GM23338 (cell line): ENCODE measurements at places on chromosomes 16 and 17.
A peak's percentile ranks its signal among the peaks of the same experiment; 100 is the strongest.

DNA sequence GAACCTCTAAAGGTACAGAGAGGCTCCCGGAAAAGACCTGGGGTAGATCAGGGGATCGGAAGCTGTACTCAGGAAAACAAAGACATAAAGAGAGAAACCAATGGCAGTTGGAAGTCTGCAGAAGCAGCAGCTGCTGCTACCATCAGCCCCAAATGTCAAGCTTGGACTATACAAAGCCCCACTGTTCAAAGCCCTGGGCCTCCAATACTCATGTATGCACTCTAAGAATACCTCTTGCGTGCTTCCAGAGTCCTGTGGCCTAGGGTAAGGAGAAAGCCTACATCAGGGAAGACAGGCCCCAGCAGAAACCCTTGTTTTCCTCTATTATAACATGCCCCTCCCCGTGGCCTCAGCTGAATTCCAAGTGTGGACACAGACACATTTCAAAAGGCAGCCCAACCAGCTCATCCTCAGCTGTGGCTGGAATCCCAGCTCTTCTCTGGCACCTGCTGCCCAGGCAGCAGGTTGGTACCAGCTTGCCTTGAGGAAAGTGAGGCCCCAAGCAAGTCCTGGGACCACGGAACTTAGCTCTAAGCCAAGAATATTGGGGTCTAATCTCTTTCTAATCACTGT, 19.3 kb upstream of the MTMR4 start:
- no peak for DNase-seq

DNA sequence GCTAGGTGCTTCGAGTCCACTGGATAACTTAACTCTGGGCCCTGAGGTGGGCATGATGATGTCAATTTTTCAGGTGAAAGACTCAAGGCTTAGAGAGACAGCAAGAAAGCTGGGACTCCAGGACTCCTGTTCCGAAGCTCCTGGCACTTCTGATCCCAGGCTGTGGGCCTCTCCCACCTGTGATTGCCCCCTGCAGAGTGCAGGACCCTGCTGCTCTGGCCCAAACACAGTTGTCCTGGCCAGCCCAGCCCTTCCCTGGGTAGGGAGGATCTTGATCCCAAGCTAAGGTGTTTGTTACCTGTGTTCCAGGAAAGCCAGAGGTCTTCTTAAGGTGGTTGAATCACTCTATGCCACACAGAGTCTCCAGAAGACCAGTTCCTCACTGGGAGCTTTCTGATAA, 3.1 kb downstream of the CHST5 start:
- DNase-seq: no peak

DNA sequence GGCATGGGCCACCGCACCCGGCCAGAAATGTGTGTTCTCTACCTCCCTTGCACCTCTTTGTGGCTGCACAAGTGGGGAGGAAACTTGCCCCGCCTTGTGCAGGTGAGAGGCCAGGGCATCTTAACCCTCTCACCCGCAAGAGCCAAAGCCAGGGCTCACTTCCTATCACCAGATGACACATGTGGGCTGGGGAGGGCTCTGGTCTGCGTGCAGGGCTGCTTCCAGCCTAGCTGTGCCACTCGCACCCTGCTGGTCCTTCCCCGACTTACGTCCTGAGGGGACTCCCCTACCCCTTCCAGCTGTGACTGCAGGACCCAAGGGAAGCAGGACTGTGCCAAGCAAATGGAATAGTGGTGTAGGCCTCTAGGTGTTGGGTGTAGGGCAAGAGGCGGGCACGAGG, 6.9 kb downstream of the MIEF2 start:
- DNase-seq: peak; percentile 45

- DNase-seq: peak; percentile 30
Observed at GRCh38 chr17:61155590-61156237, 243.9 kb upstream of the TBX2 start.

GRCh38 chr17:7882068-7882467, 6.5 kb upstream of the CHD3 start:
- DNase-seq: no peak

- no peak for DNase-seq
Observed at GRCh38 chr16:88370365-88370764, 12.4 kb upstream of the ZNF469 start.

GRCh38 chr16:79728048-79728922, 127.7 kb upstream of the MAF start:
- DNase-seq: no peak

- no peak for DNase-seq
Observed at GRCh38 chr17:7282752-7283321, 1.3 kb downstream of the SLC2A4 start.

DNA sequence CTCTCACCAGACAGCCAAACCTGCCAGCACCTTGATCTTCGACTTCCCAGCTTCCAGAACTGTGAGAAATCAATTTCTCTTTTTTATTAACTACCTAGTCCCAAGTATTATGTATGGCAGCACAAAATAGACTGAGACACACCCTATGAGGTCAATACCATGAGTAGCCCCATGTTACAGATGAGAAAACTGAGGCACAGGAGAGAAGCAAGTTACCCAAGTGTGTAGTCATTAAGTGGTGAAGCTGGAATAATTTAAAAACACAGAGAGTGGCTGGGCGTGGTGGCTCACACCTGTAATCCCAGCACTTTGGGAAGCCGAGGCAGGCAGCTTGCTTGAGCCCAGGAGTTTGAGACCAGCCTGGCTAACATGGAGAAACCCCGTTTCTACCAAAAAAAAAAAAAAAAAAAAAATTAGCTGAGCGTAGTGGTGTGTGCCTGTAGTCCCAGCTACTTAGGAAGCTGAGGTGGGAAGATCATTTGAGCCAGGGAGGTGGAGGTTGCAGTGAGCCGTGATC, 4.9 kb downstream of the NQO1 start:
- no peak for DNase-seq

DNA sequence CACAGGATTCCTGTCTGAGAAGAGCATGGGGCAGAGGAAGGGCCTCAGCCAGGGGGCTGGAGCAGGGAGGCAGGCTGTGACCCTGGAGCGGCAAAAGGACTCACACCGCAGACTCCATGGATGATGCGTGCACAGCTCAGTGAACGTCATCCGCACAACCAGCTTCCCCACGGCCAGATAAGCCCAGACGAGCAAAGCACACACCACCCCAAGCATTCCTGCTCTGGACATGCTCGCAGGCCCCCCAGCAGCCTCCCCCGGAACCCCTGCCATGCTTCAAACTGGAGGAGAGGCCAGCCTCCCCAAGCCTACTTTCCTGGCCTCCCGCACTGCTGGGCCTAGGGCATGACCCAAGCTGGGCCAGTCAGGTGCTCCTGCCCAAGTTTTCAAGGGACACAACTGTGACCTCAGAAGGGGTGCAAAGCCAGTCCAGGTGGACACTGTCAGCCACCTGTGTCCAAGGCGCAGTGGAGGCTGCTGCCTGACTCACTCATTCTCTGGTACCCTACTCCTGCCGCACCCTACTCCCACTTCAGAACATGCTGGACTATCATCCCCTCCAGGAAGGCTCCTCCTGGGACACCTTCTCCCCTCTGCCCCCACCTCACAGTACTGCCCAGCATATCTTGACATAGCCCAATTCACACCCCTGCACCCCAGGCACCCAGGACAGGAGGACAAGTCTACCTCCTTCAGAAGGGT, 4.8 kb downstream of the BCAR1 start:
- no peak for DNase-seq

DNA sequence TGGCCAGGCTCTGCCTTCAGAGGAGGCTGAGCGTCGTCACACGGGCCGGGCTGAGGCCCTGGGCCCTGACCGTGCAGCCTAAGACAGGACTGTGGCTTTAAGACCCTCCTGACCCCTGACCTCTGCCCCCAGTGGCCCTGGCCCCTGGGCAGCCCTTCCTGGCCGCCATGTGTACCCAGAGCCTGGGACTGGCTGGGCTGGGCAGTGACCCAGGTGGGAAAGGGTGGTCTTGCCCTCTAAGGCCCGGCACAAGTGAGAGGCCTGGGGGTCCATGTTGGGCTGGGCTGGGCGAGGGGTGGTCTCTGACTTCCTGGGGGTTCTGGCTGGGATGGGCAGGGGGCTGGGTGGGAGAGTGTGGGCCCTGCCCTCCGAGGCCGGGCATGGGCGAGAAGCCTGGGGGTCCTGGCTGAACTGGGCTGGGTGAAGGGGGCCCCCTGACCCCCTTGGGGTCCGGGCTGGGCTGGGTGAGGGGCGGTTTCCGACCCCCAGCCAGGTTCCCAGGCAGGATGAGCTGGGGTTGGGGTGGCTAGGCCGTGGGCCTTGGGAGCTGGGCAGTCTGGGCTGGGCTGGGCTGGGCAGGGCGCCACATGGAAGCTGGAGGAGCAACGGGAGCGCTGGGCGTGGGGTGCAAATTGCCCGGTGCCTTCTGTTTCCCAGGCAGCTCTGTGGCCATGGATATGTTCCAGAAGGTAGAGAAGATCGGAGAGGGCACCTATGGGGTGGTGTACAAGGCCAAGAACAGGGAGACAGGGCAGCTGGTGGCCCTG, at the start of gene CDK3:
Gene CDK3, plus strand, starts transcription at position 101 of the 767 bp plus-strand sequence. Its CDS starts 571 bp downstream, at position 672.
- no peak for DNase-seq

DNA sequence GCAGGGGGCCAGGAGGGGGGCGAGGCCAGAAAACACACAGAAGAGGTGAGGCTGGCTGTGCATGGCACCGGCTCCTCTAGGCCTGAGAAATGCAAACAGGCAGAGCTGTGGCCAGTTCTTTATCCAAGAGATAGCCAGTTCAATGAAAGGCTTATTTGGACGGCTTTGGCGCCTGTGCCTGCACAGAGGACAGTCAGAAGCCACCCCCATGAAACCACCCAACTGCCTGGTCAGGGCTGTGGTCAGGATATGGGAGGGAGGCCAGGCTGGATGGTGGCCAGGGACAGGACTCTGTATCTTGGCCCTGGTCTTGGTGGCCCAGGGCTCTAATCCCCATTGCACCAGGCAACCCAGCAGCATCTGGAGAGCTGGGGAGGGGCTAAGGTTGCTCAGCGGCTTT, 24.5 kb upstream of the GPRC5C start:
- no peak for DNase-seq

DNA sequence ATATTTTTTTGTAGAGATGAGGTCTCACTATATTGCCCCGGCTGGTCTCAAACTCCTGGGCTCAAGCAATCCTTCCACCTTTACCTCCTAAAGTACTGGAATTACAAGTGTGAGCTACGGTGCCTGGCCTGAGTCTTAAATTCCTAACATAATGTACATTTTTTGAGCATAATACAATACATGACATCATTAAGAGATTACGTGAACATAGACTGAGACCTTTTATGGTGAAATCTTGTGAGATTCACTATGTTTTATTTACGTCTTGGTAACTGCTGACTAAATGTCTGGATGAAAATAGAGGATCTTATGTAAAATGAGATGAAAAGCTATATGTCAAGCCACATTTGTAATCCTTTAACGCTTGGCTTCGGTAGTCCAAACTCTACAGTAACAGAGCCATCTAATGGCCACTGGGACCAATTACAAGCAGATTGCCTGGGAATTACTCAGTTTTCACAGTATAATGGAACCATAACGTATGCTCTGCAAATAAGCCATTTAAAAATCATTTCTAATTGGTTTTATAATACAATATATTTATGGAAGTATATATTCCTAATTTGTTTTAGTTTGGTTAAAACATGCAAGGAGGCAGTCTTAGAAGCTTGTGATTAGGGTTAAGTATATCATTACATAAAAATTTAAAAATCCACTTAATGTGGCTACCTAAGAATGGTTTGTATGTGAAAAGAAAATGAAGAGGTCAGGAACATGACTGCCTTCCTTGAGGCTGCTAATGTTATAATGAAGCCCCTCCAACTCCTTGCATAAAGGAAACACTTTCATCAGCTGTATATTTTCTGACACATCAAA, 8.1 kb upstream of the EFCAB13 start:
- peak; percentile 77 for DNase-seq

DNA sequence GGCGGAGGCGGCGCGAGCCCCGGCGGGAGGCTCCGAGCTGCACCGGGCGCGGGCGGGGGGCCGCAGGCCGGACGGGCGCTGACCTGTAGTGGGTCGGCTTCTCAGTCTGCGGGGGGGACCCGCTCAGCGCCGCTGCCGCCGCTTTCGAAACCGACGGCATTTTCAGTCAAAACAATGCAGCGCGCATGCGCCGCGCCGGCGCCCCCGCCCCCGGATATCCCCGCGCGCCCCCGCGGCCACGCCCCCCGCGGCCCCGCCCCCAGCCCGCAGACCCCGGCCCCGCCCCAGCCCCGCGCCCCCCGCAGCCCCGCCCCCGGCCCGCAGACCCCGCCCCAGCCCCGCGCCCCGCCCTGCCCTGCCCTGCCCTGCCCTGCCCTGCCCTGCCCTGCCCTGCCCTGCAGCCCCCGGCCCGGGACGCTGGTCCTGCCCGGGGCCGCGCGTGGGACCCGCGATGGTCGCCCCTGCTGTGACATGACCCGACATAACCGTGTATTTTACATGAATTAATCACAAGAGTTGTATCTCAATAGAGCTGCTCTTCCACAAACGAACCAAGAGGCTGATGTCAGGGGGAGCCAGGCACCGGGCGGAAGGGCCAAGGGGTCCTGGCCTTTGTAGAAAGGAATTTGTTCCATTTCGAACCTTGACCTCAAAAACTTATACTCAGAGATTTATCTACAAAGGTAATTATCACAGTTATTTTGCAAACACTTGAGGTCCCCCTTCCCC, at the start of gene UNKL:
Gene UNKL, minus strand, starts transcription at position 173 of the 729 bp plus-strand sequence. Its CDS starts 13 bp downstream, at position 160.
- DNase-seq: peak; percentile 81

GRCh38 chr17:16353317-16354174, at the start of gene CENPV:
Gene CENPV, minus strand, starts transcription at chr17:16353469. Its CDS starts 33 bp downstream, at chr17:16353436.
- peak; percentile 92 for DNase-seq
